ENCODE measurements at places on chromosomes 3 and 15.

DNA sequence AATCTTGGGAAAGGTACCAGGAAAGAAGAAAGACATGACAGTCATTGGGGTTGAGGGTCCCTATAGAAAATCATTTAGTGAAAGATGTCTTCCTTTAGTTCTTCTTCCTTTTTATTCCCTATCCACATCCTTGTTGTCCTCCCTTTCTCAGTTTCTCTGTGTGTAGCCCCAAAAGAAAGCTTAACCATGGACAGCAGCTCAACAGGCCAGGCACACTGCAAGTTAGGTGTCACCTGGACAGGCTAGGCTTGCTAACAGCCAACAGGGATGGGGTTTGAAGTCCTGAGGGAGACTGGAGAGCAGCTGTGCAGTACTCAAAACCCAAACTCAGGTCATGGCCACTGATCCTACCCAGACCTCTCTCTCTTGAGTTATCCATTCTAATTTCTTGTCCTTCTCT lies 543.1 kb downstream of the TUSC7 start:
- no peak for DNase-seq

- DNase-seq, result no peak
These were observed 41.4 kb upstream of the GABRG3 start for GRCh38 chr15:26929588-26929987.

GRCh38 chr15:66706840-66707239 lies 4.8 kb downstream of the SMAD6 start:
- no peak for DNase-seq

DNA sequence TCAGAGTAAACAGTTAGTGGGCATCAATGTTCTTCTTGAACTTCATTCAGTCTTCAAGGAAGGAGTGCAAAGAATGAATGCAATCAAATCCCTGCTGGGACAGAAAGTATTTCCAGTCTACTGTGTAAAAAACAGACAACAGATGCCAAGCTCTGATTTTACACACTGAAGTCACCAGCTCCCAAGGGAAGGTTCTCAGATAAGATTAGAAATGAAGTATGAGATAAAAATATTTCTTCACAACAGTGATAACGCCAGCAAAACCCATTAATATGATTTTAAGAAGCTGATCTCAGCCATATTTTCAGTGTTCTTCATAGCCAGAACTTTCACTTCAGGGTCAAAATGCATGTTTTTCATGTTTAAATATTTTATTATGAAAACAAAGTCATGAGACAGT lies 265.6 kb downstream of the CTNNB1 start:
- DNase-seq, result no peak

GRCh38 chr15:97490429-97490828 lies 470.1 kb upstream of the ARRDC4 start:
- DNase-seq, result no peak

DNA sequence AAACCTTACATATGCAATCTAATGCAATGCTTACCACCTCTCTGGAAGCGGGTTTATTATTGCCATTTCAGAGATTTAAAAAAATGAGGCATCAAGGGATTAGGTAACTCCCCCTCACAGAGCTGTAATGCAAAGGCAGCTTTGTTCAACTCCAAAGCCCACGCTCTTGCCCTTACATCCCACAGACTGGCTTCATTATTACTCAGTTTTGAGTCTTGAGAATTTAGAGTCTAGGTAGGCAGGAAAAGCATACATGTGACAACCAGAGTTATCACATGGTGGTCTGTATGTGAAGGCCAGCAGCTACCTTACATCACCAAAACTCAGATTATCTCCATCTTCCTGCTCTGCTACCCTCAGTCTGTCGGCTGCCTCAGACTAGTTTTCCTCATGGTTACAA lies 326.9 kb downstream of the UACA start:
- DNase-seq, result no peak

- no peak for DNase-seq
These were observed 199.1 kb upstream of the ZPLD1 start for GRCh38 chr3:102235679-102236078.

DNA sequence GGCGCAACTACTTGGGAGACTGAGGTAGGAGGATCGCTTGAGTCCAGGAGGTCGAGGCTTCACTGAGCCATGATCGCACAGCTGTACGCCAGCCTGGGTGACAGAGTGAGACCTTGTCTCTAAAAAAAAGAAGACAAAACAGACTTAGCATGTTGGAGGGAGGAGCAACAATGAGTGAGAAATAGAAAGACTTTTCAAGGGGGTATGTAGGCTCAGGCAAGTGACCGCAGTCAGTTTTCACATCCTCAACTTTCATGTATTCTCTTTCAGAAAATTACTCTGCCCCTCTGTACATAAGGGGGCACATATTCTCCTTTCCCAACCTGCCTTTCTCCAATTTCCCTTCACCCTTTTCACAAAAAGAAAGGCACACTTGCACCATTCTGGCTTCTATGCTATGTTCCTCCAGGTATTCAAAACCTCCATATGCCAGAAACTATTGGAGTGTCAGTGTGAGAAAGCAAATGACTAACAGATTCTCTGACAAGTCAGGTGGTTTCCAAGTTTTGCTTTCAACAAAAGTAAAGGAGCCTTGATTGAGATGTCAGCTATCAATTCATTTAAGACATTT lies 7.6 kb downstream of the NSUN3 start:
- DNase-seq, result no peak

Data from GM19239 (cell line).